AML-193 (cell line): ENCODE measurements at places on chromosomes 5 and 9.

DNA sequence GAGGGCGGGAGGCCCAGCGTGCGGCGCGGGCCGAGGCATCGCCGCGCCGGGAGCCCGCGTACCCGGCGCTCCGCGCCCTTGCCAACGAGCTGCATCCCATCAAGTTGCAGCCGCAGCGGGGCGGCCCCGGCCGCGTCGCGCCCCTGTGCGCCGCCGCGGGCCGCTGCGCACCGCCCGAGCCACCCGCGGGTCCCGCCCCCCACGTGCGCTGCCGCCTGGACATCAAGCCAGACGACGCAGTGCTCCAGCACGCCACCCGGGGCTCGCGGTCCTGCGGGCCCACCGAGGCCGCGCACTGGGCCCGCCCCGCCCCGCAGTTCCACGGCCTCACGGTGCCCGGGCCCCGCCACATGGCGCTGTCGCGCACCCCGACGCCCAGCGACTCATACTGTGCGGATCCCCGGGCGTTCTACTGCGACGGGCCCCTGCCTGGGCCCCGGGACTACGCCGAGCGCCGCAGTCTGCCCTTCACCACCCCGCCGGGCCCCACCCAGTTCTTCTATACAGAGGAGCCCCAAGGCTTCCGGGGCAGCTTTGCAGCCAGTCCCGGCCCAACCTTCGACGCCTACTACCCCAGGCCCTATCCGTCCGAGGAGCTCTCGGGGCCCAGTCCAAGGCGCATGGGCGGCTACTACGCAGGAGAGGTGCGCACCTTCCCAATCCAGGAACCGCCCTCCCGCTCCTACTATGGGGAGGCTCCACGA lies 2.6 kb downstream of the AJM1 start:
- DNase-seq = no peak

- DNase-seq = no peak
Observed at GRCh38 chr5:151463137-151464029, 16.0 kb downstream of the SLC36A1 start.

DNA sequence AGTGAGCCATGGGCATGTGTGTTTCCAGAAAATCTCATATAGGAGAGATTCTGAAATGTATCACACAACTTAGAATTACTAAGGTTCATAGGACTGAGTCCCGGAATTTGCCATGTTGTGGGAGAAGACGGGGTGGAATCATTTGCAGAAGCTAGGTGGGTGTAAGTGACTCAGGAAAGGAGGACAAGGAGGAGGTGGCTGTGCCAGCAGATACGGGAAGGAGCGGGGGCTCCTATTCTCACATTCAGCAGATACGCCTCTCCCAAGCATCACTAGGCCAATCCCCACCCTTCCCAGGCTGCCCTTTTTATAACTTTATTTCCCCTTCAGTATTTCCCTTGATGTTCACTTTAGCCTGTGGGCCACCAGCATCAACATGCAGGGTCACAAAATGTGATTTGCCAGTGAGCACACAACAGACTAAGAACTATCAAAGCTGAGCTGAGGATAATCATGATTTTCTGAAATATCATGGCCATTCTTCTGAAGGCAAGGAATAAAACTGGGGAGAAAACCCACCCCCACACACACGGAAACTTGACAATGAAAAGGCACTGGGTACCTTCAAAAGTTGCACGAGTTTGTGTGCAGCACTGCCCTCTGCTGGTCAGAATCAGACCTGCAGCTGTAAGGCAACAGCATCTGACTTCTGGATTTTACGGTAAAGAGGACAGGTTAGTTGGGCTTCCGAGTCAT lies 133.2 kb downstream of the MTX3 start:
- peak; percentile 33 for DNase-seq

GRCh38 chr5:132753135-132753987 lies 6.1 kb downstream of the CCNI2 start:
- no peak for DNase-seq

DNA sequence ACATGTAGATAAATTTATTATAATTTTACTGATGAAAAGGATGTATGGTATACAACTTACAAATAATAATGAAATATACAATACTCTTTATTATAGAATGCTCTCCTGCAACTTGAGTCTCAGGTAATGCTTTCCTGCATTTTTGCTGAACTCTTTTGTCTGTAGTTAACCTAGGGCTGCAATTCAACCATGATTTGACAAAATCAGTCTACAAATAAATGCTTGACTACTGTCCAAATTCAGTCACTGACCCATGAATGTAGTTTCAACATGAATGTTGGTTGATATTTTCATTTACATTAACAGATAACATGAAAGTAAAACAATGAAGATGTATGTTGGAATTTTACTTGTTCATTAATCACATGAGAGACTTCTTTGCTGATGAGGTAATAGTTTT lies 320.9 kb downstream of the ZSWIM6 start:
- no peak for DNase-seq

GRCh38 chr5:163623524-163623923 lies 118.1 kb downstream of the MAT2B start:
- no peak for DNase-seq

DNA sequence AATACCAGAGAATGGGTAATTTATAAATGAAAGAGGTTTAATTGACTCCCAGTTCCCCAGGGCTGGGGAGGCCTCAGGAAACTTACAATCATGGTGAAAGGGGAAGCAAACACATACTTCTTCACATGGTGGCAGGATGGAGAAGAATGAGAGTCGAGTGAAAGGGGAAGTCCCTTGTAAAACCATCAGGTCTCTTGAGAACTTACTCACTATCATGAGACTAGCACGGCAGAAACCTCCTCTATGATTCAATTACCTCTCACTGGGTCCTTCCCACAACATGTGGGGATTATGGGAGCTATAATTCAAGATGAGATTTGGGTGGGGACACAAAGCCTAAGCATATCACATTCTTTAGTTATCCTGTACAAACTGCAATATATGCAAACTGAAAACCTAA lies 609.4 kb downstream of the MTRR start:
- no peak for DNase-seq
